ENCODE measurements at places on chromosomes 11 and 22.

DNA sequence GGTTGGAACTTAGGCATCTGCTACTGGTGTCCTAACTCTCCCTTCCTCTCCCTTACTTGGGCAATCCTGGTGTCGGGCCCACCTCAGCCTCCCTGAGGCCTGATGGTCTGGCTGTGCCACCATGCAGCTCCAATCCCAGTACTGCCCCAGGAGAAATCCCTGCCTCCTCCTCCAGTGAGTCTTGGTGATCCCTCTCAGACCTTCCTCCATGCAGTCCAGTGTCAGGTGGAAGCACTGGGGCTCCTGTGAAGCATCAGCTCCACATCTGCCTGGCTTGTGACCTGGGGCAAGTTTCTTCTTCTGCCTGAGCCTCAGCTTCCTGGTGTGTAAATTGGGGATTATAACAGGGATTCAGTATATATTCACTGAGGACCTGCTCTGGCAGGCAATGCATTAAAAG lies 1.8 kb upstream of the PELI3 start:
- no peak for DNase-seq

DNA sequence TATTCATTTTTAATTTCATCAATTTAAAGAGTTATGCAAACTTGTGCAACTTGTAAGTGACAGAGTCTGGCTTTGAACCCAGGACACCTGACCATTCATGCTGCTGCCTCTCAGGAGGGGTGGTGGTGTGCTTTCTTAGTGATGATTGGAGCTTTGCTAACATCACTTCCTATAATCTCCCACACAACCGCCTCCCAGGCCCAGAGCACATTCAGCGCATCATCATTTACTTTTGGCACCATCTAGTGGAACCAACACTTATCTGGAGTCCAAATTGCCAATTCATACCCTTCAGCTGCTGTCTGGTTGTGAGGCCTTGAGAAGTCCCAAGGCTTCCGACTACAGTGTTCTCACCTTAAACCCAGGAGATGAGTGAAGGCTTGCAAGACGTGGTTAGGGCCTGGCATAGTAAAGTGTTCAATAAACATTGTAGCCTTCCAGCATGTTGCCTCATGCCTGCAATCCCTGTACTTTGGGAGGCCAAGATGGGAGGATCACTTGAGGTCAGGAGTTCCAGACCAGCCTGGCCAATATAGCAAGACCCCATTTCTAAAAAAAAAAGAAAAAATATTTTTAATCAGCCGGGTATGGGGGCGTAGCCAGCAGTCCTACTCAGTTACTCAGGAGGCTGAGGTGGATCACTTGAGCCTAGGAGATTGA lies 1.1 kb upstream of the TTLL1 start:
- peak; percentile 75 for DNase-seq

DNA sequence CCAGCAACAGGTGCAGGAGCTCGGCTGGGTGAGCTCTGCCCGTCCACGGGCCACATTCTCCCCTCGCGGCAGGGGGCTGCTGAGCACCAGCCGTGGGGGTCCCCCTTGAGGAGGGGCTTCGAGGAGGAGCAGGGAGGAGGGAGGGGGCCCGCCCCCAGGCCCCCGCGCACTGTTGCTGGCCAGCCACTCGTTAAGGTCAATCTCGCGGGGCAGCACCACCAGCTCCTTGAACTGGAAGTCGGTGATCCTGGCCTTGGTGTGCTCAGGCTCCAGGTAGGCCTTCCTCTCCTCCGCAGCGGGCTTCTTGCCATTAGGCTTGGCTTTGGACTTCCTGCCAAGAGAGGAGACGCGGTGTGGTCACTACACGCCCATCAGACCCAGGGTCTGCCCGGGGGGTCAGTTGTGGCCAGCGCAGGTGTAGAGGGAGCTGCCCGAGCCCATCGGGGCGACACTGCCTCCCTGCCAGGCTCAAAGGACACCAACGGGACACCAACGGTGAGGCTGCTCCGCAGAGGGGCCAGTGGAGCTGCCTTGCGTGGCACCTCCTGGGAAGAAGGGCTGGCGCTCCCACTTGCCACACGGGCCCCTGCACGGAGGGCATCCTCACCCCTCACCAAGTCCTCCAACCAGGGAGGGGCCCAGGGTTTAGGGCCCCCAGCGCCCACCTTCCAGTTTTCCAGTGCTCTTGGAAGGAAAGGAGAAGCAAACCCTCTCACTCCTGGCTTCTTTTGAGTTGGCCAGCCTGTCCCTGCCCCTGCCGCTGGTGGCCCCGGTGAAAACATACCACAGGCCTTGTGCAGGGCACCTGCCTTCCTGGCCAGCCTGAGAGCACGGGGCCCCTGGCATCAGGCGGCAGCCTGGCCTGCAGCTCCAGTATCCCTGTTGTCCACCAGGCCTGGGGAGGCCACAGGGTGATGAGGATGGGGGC lies 5.8 kb downstream of the MOB2 start:
- no peak for DNase-seq

GRCh38 chr11:409600-410483 lies 5.0 kb downstream of the SIGIRR start:
- no peak for DNase-seq

GRCh38 chr11:74462631-74463030 lies 4.7 kb downstream of the KCNE3 start:
- no peak for DNase-seq

DNA sequence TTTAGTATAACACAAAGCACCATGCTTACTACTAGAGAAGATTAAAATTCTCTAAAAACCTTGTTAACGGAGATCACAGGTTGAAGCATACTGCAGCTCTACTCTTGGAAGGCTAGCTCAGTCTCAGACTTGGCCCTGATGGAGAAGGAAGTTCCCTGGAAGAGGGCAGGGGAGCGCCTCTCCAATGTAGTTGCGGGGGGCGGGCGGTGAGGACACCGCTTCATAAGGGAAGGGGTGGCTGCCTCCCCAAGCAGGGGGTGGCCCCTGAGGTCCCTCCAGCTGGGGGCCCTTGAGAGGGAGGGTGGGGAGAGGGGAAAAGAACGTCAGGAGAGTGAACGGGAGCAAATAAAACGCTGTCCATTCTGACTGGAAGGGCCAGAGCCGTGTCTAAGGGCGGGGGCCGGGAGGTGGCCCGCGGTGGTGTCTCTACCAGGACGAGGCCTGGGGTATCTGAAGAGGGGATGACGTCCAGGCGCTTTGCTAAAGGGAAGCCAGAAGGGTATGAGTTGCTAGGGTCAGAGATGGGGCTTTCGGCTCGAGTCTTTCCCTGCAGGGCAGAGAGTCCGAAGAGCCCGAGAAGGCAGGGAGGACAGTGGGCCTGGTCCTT lies 553 bp upstream of the USP47 start:
- DNase-seq: peak; percentile 36

- no peak for DNase-seq
Observed at GRCh38 chr22:19619144-19620009, 94.9 kb upstream of the SEPTIN5 start.

GRCh38 chr11:118281284-118281683 lies 17.2 kb upstream of the MPZL2 start:
- DNase-seq: no peak

DNA sequence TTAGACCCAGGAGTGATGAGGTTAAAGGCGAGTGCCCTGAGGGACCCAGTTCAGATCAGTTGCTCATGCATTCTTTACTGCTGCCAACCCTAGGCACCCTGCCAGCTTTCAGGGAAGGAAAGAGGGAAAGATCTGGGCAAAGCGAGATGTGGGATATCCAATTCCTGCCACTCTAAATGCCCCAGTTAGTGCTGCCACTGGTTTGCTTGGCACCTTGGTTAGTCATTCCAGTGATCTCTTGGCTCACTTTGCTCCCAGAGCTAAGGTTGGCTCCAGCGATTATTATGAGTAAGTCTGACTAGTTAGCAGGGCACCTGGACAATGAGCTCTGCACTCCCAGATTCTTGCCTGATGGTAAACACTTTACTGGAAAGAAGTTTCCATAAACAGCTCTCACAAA lies 85.0 kb downstream of the INSC start:
- peak; percentile 94 for DNase-seq

DNA sequence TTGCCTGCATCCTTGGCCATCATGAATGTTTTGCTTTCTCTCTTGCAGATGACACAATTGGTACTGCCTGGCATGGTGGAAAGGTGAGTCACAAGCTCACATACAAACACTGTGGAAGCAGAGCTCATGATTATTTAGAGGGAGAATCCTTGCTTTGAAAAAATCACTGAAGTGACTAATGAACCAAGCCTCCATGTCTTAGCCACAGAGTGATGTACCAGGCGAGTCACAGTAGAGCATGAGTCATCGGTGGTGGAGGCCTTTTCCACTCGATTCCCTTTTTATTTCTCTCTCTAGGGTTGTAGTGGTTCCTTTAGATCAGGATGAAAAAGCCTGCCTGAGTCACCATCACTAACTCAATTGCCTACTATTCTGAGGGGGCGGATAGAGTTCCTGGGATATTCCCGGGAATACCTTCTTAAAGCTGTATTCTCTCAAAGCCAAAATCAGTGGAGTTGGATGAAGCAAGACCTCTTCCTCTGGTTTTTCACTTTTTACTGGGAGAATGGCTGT lies 49.6 kb upstream of the ALKBH3 start:
- DNase-seq: peak; percentile 93

DNA sequence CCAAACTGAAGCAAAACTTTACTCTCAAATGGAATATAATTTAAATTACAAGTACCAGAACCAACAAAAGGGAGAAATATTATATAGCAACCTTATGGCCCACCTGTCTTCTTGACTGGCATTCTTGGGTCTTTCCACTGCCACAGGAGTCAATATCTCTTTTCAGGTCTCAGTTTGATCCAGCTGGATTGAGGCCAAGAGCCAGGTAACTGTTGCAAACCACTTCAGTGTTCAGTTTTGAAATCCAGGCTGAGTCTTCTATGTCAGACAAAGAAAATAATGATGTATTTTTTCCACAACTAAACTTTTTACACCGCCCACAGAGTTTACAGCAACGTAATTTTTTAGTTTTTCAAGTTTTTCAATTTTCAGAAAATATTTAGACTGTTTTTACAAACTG lies 648 bp downstream of the DLG2 start:
- no peak for DNase-seq

- no peak for DNase-seq
Observed at GRCh38 chr11:128894286-128894681, 3.1 kb downstream of the KCNJ5 start.

DNA sequence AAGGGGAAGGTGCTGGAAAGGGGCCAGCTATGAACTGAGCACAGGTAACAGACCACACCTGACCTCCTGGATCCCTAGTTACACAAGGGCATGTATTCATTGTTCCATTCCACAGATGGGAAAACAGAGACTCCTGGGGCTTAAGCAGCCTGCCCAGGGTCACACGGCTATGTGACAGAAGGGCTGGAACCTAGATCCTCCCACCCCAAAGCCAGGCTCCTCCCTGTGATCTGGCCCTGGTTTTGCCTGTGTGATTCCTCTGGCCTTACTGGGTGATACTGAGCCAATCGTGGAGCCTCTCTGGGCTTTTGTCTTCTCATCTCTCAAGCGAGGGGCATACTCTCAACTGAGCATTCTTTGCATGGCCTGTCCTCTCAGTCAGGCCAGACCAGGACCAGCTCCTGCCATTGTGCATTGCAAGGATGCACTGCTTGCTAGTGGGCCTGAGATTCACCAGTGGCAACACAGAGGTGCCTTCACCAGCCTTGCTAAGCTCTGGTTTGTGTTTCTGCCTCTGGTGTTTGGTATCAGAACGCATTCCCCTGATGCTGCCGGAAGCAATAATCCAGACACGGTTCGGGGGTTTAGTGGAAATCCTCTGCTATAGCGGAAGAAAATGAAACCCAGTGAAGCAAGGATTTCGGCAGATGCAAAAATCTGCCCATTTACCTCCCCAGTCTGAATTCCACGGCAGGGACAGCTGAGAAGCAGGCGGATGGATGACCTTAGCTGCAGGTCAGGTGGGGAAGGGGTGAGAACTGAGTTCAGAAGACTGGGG lies 226.6 kb downstream of the ST3GAL4 start:
- DNase-seq: no peak

DNA sequence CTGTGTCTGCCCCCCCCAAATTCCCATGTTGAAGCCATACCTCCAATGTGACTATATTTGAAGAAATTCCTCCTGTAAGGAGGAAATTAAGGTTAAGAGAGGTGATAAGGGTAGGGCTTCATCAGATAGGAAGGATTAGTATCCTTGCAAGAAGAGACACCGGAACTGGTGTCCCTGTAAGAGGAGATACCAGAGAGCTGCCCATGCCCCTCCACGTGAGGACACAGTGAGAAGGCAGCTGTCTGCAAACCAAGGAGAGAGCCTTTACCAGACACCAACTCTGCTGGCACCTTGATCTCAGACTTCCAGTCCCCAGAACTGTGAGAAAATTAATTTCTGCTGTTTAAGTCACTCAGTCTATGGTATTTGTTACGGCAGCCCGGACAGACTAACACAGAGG lies 109.3 kb downstream of the ARFGAP2 start:
- DNase-seq: no peak

DNA sequence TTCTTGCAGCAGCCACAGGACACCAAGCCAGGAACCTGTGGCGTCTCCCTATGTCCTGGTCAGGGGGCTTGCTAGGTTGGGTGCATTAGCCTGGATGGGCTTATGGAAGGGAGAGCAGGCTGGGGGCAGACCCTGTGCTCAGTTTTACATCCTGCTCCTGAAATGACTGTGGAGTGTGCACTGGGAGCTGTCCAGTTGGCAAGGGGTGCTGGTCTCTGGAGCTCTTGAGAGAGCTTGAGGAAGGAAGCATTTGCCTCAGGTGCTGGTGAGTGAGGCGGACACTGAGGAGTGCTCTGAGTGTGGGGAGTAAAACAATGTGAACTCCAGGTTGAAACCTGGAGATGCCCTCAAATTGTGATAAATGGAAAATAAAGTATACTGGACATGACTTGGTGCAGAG lies 3.4 kb downstream of the SCGB1D4 start:
- DNase-seq: peak; percentile 5

GRCh38 chr11:7004482-7004881 lies 15.7 kb downstream of the ZNF214 start:
- peak; percentile 47 for DNase-seq

- DNase-seq: no peak
Observed at GRCh38 chr11:101049123-101049522, 80.5 kb downstream of the PGR start.

GRCh38 chr22:23415490-23415851 lies 164.6 kb downstream of the IGLL1 start:
- no peak for DNase-seq

GRCh38 chr11:18958221-18958910 lies 19.2 kb upstream of the MRGPRX1 start:
- DNase-seq: no peak
